NCI-H226 (cell line): ENCODE measurements at places on chromosomes 2 and 18.

DNA sequence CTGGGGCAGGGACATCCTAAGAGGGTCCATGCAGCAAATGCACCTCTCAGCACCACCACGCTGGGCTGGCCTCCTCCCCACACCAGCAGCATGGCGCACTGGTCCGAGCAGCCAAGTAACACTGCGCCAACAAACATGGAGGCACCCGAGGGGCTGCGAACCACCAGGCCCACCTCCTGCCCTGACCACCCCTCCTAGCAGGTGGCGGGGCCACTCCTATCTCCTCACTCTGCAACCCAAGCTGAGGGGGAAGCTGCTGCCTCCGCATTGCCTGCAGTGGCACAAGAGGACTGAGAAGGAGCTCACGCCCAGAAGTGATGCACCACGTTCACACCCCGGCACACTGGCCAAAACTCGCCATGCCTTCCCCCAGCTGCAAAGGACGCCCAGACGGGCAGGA, 94.4 kb downstream of the EIPR1 start:
- no peak for DNase-seq

DNA sequence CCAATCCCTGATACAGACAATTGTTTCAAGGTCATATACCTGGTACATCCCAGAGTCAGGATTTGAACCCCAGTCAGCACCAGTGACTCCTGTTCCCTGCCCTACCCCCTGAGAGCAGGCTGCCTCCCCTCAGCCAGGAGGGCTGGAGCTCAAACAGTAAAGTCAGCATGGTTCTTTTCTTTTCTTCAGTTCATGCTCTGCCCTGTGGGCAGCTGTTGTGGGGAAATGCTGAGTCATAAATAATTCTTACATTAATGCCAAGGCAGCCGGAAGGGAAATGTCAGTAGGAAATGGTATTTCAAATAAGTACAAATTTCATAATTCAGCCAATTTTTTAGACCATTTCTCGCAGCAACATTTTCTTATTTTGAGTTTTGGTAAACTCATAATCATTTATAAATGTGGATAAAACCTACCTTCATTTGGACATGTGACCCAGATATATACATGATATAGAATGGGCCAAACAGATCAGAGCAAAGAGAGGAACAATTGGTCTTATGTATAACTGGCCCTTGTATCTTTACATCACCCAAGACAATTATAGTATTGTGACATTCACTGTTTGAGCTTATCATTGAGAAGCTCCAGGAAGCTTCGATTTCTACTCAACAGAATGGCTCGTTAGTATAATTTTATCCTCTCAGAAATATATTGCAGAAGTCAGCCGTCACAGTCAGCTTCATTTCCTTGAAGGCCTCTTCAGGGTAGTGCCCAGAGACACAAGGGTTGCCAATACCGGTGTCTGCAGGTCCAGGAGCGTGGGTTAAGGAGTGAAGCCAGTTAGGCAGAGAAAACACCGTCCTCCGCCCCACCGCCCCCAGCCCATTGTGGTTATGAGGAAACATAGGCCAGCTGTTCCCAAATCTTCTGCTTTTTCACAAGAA, 28.0 kb upstream of the SCYGR1 start:
- DNase-seq = peak; percentile 82

DNA sequence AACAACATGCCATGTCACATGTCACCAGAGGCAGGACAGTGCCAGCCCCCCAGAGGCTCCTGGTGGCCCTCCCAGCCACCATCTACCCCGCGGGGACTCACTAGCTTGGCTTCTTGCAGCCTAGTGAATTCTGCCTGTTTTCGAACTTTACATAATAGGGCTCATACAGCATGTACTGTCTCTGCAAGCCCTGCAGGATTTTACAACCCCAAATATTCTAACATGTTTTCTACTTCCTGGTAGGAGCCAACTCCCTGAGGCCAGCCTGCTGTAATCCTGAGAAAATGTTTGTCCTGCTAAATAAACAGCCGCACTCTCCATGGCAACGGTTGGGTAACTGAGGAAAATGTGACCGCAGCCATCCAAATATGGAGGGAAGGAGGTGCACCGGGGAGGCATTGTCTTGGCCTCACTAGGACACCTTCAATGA, 2.7 kb downstream of the PER2 start:
- no peak for DNase-seq

GRCh38 chr2:149064856-149065630, 26.5 kb downstream of the LYPD6B start:
- DNase-seq = no peak

- no peak for DNase-seq
Measured at GRCh38 chr18:47799376-47799775, 131.1 kb downstream of the SMAD2 start.

DNA sequence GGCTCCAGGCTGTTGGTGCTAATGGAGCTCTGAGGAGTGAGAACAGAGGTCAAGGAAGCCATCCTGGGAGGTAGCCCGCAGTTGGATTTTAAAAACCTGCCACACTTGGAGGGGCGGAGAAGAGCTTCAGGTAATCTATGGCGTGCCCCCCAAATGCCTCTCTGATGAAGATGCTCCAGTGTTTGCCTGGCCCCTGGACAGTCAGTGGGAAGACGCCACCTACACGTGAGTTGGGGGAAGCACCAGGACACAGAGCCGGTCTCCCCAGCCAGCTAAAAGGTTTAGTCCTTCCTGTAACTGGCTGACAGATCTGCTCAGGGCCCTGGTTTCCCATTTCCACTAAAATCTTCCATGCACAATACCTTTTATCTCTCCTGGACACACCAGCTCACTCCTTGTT, 225.0 kb downstream of the TTC32 start:
- DNase-seq = no peak

- no peak for DNase-seq
Measured at GRCh38 chr18:11516751-11517503, 92.5 kb upstream of the SLC35G4 start.

DNA sequence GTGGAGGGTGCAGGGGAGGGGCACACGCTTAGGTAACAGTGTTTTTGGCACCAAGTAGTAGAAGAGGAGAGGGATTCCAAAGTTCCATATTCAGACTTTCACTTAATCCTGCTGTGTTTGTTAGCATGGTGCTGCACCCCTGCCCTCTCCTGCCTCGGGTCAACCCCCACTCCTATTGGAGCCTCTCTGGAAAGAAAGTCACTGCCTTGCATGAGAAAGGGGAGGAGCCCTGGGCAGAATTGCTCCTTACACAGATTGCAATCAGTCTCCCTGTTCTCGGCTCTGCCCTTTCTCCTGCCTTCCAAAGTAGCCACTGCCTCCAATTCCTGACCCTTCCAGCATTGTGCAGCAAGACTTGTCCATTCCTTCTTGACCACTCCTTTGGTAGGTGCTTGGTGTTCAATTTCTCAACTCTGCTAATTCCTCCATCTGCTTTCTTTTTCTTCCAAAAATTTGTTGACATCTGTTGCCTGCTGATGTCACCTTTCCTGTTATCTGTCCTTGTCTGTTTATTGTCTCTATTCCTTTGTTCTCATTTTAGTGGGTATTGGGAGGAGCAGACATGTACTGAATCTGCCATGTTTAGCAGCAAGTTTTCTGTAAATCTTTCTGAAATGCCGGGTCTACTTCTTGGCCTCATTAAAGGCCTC, 225.4 kb downstream of the LOXHD1 start:
- no peak for DNase-seq

GRCh38 chr2:120898961-120899750, 163.5 kb downstream of the GLI2 start:
- no peak for DNase-seq

- no peak for DNase-seq
Measured at GRCh38 chr2:89763581-89764485, 1072.4 kb downstream of the RPIA start.

DNA sequence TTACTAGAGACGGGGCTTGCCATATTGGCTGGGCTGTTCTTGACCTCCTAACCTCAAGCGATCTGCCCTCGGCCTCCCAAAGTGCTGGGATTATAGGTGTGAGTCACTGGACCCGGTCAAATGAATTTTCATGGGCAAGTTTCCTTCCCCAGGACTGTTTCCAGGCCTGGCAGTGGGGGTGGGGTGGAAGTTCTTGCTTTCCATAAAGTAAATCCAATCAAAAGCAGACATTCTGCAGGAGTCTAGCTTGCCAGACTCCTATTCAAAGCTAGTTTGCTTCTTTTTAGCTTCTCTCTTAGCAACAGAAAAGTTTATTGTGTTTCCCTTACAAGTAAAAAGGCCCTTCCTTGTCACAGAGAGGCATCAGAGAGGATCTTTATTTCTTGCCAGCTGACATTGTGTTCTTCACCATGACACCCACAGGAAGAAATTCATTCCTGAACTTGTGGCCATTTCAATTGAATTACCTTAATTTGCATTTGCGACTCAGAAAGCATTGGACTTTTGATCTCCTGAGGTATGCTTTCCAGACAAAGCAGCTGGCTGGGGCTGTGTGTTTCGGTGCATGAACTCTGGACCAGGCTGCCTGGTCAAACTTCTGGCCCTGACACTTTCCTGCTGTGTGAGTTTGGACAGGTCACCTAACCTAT, 37.9 kb downstream of the LYPD1 start:
- DNase-seq = no peak

DNA sequence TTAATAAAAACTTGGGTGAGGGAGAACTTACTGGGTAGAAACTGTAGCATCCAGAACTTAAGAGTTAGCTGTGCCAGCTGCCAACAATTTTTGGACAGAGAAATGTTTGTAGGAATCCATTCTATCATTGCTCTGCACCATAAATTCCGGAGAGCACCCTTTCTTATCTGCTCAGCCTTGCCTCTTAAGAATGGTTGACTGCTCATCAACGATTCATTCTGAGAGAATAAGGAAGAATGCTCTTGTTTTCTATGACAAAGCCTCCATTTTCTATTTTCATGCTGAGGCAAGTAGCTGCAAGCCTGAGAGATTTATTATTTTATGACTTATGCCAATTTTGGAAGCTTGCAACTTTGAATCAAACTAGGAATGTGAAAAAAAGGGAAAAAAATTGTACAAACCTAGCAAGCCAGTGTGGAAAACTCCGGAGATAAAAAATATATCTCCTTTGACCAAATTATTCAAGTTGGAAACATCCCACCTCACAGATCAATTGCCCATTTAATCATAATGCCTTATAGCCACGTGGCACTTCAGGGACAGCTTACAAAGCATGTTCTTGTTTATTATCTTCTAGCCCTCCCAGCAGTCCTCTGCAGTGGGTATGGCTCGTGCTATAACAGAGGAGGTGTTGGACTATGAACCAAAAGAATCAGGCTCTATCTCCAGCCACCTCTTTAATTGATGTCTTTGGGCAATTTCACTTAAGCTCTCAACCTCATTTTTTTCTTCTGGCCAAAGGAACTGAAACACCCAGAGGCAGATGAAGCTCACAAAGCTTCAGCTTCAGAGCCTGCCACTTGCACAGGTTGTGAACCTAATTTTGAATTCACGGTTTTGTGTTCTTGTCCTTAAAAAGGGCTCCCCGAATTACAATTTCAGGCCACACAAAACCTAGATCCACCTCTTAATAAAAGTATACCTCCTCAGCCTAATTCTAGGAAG, 40.9 kb upstream of the ATL2 start:
- DNase-seq = no peak

- DNase-seq = no peak
Measured at GRCh38 chr18:9993521-9994025, 79.8 kb downstream of the VAPA start.

GRCh38 chr2:160493227-160494028, at the start of gene RBMS1:
TSS of gene RBMS1 (minus strand) at chr2:160493807. CDS start at chr2:160493363, 444 bp downstream.
- DNase-seq = peak; percentile 52

- DNase-seq = no peak
Measured at GRCh38 chr18:46676182-46676835, 19.3 kb upstream of the LOXHD1 start.

GRCh38 chr2:7497178-7497577, 580.0 kb downstream of the RNF144A start:
- DNase-seq = no peak

- DNase-seq = no peak
Measured at GRCh38 chr2:227783404-227784138, 30.1 kb upstream of the CCL20 start.

DNA sequence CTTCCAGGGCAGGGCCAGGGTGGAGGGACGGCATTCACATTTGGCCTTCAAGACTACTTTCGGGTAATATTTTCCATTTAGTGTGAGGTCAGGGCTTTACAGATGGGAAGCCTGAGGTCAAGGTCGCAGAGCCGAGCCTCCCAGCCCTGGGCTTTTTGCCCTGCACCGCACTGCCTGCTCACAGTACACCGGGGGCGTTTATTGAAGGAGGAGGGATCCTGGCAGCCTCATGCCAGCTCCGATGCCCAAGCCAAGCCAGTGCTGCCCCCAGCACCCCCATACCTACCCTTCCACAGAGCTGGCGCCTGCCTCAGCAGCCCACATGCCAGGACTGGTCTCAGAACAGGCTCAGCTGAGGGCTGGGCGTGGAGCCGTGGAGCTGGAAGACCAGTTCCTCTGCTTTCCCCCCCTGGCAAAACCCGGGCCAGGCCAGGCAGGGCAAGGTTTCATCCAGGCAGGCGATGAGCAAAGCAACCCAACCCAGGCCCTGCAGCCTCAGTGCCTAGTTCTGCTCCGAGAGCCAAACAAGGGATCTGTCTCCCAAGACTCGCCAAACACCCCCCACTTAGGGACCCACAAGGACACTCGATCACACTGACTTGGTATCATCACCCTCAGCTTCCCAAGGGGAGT, 11.9 kb downstream of the SDC1 start:
- no peak for DNase-seq

GRCh38 chr2:85179541-85179940, 46.3 kb downstream of the TCF7L1 start:
- no peak for DNase-seq

DNA sequence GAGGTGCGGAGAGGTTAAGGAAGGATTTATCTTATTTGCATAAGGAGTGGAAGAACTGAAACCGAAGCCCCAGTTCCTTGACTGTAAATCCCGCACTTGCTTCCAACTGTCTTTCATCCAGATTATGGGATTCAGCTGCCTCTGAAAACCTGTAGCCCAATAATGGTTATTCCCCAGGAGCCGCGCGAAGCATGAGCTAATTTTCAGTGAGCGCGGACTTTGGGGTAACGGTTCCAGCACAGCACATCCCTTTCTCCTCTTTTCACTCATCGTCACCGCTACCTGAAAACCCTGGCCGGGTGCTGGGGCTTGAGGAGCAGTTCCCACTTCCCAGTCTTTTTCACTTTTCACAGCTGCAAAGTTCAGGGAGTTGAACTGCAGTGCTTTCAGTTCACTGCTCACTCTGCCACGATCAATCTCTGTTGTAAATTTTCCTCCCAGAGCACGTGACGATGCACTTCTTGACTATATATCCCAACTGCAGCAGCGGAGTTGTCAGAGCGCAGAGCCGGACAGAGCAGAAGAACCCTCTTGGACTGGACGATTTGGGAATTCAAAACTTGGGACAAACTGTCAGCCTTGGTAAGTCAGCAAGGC, at the start of gene KCNE4:
TSS of gene KCNE4 (plus strand) at position 498 of the 597 bp plus-strand sequence. CDS start 641 bp downstream, outside the sequence.
- DNase-seq = no peak

DNA sequence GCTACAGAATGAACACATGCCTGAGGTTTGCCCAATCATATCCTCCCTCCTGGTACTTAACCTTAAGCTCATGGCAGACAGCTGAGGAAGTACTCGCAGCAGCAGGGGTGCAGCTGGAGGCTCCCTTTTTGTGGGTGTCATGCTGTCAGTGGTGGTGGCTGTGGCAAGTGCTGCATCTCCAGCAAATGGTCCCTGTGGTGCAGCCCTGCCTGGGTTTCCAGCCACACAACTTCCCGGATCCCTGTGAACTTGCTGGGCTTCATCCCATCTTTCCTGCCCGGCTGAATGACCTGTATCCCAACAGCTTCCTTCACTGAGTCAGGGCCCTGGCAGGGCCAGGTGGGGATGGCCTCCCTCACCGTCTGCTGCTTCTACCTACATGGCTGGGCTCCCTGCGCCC, 5.0 kb downstream of the TMEM185B start:
- DNase-seq = no peak
